ENCODE measurements at places on chromosomes 12 and 14. TPM values are rescaled to one million over a fixed set of nuclear protein-coding genes. Genes with fewer than 3 reads are reported as not detected.

RFLNA gene
- total RNA-seq: not detected

GPRC5D gene
- not detected for total RNA-seq

PARP2 gene
- 19.6 TPM for total RNA-seq

DHRS4L2 gene
- total RNA-seq: 23.2 TPM

GUCY2C gene
- total RNA-seq: not detected

ATF1 gene
- 50.1 TPM for total RNA-seq

POU6F1 gene
- 2.4 TPM for total RNA-seq

CSRP2 gene
- 21.9 TPM for total RNA-seq

SLCO1B3 gene
- total RNA-seq: 16.2 TPM

POTEM gene
- not detected for total RNA-seq

COX6A1 gene
- total RNA-seq: 765 TPM

TRHDE gene
- total RNA-seq: not detected

NANOG gene
- not detected for total RNA-seq

HHIPL1 gene
- total RNA-seq: 0.24 TPM

TMEM263 gene
- total RNA-seq: 26.4 TPM

ACRBP gene
- 0.45 TPM for total RNA-seq

RBP5 gene
- not detected for total RNA-seq

GARIN6 gene
- total RNA-seq: not detected

PELI2 gene
- 1.0 TPM for total RNA-seq

CLEC2B gene
- 1.5 TPM for total RNA-seq

ACSM4 gene
- not detected for total RNA-seq

KERA gene
- total RNA-seq: not detected

XPOT gene
- total RNA-seq: 41.6 TPM

FAM186B gene
- 0.11 TPM for total RNA-seq

TPH2 gene
- not detected for total RNA-seq

PCED1B gene
- 27.6 TPM for total RNA-seq

SYNDIG1L gene
- total RNA-seq: not detected

ACSS3 gene
- not detected for total RNA-seq

ITGA7 gene
- 2.2 TPM for total RNA-seq

KLHDC1 gene
- 0.26 TPM for total RNA-seq

MYF5 gene
- total RNA-seq: not detected

EFS gene
- total RNA-seq: not detected

CEP290 gene
- 5.3 TPM for total RNA-seq

SMIM41 gene
- total RNA-seq: not detected

MANSC1 gene
- 4.3 TPM for total RNA-seq

PLCZ1 gene
- not detected for total RNA-seq

KRT82 gene
- not detected for total RNA-seq

VRK1 gene
- 24.8 TPM for total RNA-seq

PPFIA2 gene
- total RNA-seq: not detected

PDZRN4 gene
- total RNA-seq: not detected

JAG2 gene
- 12.6 TPM for total RNA-seq

IL22 gene
- total RNA-seq: not detected

PROX2 gene
- not detected for total RNA-seq

RNU4-1 gene
- not detected for total RNA-seq

BMP4 gene
- total RNA-seq: 2.2 TPM

GLI1 gene
- total RNA-seq: 7.3 TPM

PZP gene
- not detected for total RNA-seq

RIN3 gene
- total RNA-seq: 26.1 TPM

INHBE gene
- not detected for total RNA-seq

CACNA2D4 gene
- total RNA-seq: not detected

NRXN3 gene
- total RNA-seq: 1.0 TPM
